ENCODE measurements at places on chromosomes 1 and 21.

DNA sequence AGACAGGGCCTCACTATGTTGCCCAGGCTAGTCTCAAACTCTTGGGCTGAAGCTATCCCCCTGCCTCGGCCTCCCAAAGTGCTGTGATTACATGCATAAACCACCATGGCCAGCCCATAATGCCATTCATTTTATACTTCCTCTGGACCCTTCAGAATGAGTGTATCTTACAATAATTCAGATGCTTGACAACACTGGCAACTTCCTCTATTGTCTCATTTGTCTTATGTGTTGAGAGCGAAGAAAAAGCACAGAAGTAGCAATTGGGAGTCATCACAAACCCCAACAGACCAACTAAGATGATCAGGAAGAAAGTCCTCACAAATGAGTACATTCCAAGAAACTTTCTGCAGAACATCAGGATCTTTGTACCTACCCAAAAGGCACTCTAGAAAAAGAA is 191.9 kb downstream of the RERE start:
- no peak for DNase-seq

DNA sequence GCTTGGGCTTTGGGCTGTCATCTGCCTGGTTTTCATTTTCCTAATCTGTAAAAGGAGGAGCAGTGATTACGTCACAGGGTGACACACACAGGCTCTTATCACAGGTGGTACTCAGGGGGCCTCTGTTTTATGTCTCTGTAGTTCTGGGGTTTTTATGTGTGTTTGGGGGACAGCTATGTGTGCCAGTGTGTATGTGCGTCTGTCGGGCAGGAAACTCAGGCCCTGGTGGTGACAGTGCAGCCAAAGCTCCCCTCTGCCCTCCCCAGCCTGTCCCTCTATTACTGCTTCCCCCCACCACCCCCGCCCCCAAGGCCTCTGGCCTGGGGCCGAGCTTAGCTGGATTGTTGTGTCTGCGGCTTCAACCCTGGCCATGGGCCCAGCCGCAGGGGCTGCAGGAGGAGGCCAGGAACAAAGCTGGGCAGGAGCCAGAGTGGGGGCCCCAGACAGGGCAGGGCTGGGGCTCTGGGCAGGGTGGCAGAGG is 13.3 kb downstream of the MFAP2 start:
- DNase-seq = no peak

- no peak for DNase-seq
Observed at GRCh38 chr1:63442141-63442475, 74.7 kb downstream of the ALG6 start.

DNA sequence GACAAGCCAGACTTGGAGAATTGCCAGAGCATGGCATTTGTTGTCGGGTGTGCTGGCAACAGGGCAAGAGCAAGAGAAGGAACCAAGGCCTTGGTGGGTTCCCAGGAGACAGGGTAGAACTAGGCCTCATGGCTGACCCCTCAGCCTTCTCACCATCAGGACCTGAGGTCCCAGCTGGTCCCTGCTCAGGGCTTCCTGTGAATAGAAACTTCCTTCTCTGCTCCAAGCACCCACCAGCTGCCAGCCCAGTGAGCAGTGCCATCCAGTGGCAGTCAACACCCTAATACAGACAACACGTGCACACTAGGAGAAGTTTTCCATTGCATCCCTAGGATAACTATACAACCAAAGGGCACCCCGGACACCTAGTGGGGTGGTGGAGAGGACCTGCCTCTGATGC is 22.8 kb downstream of the S100A6 start:
- DNase-seq = no peak

GRCh38 chr1:90046635-90047034 is 51.7 kb downstream of the ZNF326 start:
- DNase-seq = no peak
